ENCODE measurements at places on chromosomes 3 and 15.

GRCh38 chr3:131142580-131142979 is 115.9 kb downstream of the NEK11 start:
- no peak for DNase-seq

GRCh38 chr15:70245932-70246622 is 148.4 kb upstream of the TLE3 start:
- peak; percentile 91 for DNase-seq

DNA sequence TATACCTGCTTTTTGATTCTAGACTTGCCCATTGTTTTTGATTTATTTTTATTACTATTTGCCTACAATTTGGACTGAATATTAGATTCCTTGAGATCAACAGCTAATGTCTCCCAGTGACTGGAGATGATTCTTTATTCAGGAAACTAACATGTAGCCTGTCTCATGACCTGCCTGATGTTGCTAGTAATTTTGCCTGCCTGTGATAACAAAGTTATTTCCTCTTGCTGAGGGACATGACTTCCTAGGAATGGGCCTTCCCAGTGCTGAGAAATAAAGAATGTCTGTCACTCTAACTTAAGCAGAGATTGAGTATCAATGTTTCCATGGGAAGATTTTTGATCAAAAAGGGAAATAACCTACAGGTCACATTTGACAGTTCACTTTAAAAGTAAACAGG is 13.4 kb upstream of the NPHP3 start:
- no peak for DNase-seq

GRCh38 chr3:12230406-12230805 is 58.5 kb upstream of the PPARG start:
- no peak for DNase-seq

- peak; percentile 81 for DNase-seq
Observed at GRCh38 chr3:44117239-44117638, 124.4 kb upstream of the TOPAZ1 start.

GRCh38 chr3:156749244-156749643 is 74.9 kb downstream of the TIPARP start:
- no peak for DNase-seq

DNA sequence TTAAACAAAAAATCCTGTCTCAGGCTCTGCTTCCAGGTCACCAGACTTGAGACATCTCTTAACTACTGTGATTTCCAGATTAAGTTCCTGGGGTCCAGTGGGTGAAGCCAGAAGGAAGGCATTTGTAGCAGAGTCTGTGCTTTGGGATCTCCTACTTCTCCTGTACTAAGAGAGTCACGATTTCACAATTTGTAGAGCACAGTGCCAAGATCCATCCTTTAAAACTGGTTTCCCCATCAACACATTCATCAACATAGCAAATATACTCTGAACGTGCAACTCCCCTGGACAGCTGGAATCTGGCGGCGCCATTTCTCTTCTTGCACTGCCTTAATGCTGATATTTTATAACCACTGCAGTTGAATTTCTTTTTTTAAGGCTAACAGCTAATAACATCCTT is 33.2 kb downstream of the CDCP1 start:
- no peak for DNase-seq

- peak; percentile 12 for DNase-seq
Observed at GRCh38 chr3:153970741-153971347, 150.3 kb upstream of the ARHGEF26 start.

- no peak for DNase-seq
Observed at GRCh38 chr3:173770011-173770410, 372.5 kb downstream of the NLGN1 start.

GRCh38 chr3:50100956-50101845 is 12.5 kb downstream of the RBM5 start:
- no peak for DNase-seq

GRCh38 chr15:45662375-45662774 is 27.5 kb downstream of the SQOR start:
- no peak for DNase-seq

DNA sequence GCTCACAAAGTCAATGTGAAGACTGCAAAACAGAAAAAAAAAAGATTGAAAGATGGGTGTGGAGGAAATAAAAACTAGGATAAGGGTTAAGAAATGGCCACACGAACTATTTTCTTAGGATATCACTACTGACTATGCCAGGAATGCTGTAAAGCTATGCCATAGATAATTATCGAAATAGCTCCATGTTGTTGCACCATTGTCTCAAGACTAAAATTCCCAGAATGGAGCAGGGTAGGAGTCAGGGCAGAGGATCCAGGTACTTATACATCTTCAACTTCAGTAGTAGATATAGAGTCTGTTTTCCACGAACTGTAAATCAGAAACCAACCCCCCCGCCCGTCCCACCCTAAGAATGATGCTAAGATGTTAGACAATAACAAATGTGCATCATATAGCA is 302.2 kb downstream of the NAALADL2 start:
- no peak for DNase-seq
